ENCODE measurements at places on chromosomes 2 and 18.

GRCh38 chr2:177474998-177475397, 82.4 kb downstream of the AGPS start:
- DNase-seq: no peak

DNA sequence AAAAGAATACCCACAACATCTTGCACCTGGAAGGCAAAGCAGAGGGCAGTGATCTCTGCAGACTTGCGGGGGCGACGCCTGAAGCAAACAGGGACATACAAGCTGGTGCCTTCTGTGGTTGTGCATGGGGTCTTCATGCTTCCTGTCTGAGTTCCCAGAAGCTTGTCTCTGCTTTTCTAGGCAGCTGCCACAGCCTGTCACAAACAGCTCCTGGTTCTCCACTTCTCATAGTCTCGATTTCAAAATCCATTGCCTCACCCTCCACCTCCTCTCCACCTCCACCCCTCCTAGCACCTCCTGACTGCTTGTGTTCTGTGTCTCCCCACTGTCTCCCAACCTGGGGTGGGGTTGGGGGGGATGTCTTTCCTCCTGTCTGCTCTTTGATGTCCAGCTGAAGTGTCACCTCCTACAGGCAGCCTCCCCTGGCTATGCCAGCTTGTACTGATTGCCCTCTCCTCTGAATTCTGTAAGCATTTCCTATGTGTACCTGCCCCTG, 1.7 kb upstream of the PROC start:
- no peak for DNase-seq

DNA sequence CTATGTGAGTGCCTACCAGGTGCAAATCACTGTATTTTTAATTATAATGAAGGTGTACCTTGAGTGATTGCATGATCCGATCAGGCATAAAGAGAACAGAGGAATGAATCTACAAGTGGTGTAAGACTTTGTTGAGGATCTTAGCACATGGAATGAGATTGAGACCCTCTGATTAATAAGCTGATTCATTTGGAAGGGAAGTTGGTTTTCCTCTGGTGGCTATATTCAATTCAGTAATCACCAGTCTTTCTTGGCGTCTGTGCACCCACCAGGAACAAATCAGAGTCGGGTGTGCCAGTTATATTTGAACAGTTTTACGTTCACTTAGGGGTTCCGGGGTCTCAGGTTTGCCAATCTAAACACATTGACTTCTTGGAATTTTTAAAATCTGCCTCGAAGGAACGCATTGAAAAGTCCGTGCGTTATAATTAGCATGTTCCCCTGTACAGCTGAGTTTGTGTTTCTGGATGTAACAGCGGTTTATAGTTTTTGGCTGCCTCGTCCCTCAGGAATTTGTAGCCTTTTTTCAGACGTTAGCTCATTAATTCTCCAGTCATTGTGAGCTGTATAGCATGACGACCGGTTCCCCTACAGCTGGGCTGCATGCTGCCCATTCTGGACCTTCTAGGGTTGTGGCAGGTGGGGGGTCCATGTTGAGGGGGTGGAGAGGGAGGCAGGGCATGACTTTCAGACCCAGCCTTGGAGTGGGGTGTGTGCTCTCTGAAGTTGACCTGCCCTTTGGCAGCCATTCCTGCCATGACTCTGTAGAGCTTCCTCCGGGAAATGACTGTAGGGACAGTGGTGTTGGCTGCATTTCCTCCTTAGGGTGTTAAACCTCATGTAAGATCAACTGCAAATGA, 20.3 kb downstream of the MYO1B start:
- no peak for DNase-seq

DNA sequence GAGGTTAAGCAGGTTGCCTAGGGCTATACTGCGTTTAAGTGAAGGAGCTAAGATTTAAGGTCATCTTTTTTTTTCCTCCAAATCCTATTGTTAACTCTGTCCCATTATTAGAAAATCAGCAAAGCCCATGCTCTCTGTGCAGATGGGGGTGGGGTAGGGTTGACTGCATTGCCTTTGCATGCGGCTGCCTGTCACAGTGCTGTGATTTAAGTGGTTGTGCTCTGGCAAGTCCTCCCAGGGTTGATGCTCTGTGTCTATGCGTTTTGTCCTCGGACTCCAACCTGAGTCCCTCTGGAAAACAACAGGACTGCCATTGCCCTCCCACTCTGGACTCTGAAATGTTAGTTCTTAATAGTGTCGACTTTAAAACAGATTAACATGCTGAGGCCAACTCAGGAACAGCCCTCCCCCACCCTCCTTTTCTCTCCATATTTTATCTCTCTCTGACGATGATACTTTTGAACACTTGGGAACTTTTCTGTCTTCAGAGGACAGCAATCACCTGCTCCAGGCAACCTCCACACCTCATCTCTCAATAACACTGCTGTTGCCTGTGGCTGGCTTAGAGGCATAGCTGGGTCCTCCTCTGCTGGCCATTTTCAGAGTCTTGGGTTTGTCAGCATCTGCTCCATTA, 5.8 kb downstream of the FHOD3 start:
- no peak for DNase-seq

DNA sequence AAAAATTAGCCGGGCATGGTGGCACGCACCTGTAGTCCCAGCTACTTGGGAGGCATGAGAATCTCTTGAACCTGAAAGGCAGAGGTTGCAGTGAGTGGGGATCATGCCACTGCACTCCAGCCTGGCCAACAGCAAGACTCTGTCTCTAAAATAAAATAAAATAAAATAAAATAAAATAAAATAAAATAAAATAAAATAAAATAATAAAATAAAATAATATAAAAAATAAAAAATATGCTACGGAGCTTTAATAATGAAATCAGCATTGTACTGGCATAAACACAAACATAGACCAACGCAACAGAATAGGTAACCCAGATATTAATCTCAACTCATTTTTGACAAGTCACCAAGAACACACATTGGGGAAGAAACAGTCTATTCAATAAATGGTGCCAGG, 973.4 kb upstream of the SOX11 start:
- DNase-seq: no peak

- no peak for DNase-seq
Measured at GRCh38 chr2:74103763-74104162, 43.9 kb downstream of the BOLA3 start.

DNA sequence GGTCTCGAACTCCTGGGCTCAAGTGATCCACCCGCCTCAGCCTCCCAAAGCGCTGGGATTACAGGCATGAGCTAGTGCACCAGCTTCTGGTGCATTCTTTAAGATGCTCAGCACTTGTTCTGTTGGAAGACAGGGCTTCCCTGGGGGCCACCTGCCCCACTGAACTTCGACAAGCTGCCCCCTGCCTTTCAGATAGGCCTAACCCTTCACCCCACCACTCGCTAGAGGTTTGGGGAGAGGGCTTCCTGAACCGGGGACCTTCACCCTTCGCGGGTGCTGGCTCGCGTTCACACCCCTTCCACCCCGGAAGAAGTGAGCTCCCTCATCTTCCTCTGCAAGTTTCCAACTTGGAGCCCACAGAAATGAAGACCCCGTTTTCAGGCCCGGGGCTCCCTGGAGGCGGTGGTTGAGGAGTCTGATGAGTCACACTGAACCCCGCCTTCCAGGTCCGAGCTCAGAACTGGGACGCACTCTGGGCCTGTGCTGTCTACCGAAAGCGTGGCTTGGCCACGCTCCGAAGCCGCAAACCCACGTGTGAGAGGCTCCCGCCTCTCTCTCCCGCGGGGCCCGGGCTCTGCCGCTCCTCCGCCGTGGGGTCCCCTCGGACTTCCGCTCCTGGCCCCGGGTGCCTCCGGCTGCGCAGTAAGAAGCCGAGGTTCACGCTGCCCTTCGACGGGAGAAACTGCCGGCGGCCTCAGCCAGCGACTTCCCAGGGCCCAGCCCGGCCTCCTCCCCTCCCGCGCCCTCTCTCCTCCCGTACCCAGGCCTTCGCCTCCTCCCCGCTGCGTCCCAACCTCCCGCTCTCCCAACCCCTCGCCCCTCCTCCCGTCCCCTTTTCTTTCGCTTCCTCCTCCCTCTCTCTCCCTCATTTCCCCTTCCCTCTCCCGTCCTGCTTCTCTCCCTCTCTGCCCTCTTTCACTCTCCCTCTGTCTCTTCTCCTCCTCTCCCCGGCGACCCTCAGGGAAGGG, 47.5 kb upstream of the SP3 start:
- peak; percentile 86 for DNase-seq

DNA sequence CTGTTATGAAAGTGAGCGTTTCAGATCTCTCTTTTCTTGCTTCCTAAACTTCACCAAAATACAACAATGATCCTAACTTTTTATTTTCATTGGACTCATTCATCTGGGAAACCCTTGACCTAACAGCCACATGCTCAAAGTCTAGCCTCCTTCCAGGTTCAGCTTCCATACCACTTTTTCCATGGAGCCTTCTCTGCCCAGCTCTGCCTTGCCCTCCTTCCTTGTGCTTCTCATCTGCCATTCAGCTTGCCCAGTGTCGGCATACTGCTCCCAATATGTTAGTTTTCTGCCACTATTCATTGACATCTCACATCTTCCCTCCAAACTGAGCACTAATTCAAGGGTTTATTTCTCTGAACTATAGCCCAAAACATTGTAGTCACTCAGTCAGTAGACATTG, 214.7 kb downstream of the RAD51AP2 start:
- no peak for DNase-seq

GRCh38 chr2:30768708-30769480, 38.4 kb downstream of the CAPN13 start:
- no peak for DNase-seq

DNA sequence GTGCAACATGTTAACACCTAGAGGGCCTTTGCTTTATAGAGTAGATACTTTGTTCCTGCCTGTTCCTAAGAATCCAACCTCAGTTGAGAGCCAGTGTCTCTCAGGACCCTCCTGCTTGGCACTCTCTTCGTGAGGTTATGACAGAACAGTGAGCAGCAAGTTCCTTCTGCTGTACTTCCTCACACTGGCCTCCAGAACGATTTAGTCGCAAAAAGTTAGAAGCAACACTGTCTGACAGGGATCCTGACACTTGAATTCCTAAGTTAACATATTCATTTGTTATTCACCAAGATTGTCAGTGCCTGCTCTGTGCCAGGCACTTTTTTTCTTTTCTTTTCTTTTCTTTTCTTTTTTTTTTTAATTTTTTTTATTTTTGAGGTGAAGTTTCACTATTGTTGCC, 57.0 kb upstream of the ITM2C start:
- no peak for DNase-seq

DNA sequence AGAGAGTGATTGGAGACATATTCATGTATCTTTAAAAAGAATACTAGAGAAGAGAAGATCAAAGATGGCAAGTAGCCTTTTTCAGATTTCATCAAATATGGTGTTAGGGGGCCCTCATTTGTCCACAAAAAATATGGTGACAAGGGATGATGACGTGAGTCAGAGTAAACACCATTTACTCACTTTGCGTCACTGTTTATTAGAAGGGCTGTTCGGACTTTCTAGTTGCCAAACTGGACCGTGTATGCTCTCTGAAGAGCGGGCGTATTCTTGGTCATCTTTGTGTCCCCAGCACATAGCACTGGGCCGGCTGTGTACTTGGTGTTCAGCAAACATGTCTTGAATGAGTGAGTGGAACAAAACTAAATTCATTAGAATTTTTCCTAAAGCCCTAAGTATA, 37.5 kb downstream of the TTC39C start:
- DNase-seq: no peak

DNA sequence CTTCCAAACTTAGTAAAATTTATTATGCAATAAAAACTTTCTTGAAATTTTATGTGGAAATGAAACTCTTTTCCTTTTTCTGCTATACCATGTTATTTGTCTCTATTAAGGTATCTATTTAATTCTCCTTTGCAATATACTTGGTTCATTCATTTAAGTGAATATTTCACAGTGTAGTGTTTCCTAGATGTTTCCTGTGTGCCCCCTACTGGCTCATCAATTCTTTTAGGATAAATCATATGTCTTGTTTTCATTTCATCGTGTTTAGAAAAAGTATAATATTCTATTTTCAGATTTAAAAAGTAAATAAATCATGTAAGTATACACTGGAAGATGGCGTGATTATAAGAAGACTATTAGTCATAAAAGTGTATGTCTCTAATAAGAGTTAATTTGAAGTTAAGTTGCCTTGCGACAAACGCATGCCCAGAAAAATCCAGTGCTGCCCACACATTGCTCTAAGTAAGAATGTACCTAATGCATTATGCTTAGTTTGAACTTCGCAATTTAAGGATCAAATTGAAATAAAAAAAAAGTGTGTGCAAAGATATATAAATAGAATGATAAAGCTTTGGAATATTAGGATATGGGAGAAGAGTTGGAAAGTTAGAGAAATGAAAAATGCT, 525.4 kb downstream of the KCNJ3 start:
- no peak for DNase-seq

- no peak for DNase-seq
Measured at GRCh38 chr2:233247744-233248143, 3.7 kb upstream of the ATG16L1 start.

GRCh38 chr2:47050762-47051161, 104.3 kb downstream of the STPG4 start:
- no peak for DNase-seq

DNA sequence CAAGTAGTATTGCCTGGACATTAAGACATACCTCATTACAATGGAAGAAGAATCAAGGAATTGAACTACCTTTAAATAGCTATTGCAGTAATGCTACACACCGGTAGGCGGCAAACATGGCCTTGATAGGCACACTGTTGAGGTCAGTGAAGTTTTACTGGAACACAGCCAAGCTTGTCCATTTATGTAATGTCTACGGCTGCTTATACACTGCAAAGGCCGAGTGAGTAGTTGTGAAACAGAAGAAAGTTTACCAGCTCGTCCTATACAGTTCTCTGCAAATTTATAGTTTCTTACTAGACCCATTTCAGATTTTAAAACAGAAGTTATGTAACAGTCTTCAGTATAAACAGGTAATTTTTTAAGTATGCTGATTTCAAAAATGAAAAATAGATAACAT, 38.8 kb downstream of the PPP4R1 start:
- peak; percentile 76 for DNase-seq

DNA sequence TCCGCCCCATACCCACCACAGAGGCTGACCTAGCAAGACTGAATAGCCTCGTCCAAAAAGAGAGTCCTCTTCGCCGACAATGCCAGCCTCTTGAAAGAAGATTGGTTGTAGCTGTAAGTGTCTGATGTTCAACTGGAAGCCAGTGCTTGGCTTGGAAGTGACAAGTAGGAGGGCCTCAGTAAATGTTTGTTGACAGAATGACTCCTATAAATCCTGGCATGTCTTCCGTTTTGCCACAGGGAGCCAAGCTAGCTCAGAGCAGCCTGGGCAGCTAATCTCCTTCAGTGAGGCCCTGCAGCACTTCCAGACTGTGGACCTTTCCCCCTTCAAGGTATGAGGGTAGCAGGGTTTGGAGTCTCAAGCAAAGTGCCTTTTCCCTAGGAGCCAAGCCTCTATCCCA, 14.9 kb downstream of the ELMOD3 start:
- DNase-seq: no peak

DNA sequence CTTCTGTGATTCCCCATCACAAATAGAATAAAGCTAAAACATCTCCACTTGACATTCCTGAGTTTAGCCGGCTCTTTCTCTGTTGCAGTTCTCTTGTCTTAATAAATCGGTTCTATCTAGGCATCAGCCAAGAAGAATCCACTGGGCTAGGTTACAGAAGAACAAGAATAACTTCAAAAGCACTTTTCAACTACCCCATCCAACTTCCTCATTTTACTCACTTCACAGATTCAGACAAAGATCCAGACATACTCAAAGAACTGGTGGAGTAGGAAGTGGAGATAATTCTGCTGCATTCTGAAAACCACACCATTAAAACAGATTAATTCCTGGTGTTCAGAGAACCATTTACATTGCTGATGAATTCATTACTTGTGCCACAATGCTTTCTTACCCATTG, 9.6 kb upstream of the ALPK2 start:
- DNase-seq: no peak

All from suprapubic skin (tissue), 4 donors.